ENCODE measurements at places on chromosomes 4 and X. TPM values are rescaled to one million over a fixed set of nuclear protein-coding genes. Genes with fewer than 3 reads are reported as not detected.

DNA sequence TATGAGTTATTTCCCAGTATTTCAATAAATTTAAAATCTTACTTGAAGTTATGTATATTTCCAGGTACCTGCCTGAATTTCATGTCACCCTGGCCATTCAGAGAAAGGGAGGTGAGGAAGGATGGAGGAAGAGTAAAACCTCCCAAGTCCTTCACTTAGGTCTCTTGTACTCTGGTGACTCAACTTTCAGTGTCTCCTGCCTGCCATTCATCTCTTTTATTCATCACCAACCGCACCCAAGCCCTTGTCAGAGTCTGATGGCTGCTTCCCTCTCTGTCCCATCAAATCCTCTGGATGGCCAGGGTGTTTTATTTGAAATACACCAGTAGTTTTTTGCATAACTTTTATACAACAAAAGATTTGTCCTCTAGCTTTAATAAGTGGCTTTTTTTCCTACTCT, 17.8 kb downstream of the TMPRSS11E start:
- DNase-seq, result no peak

Gene CTAG1B
- not detected for total RNA-seq

DNA sequence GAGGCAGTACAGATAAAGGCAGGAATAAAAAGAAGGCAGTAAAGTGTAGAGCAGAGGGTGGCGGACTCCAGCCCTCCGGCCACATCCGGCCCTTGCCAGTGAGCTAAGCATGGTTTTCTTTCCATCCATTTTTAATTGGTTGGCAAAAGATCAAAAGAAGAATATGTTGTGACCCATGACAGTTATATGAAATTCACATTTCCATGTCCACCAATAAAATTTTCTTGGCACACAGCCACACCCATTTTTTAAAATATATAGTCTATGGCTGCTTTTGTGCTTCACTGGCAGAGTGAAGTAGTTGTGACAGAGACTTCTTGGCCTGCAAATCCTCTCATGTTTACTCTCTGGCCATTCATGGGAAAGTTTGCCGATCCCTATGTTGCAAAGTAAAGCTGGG, 29.8 kb downstream of the SLC9A6 start:
- DNase-seq, result no peak

GRCh38 chr4:121789960-121790829, 10.9 kb upstream of the EXOSC9 start:
- DNase-seq, result no peak

- DNase-seq, result no peak
Observed at GRCh38 chr4:177483271-177483670, 41.0 kb upstream of the AGA start.

All from posterior vena cava (tissue), 2 donors.